IPS-NIHi11 (cell line): ENCODE measurements at places on chromosomes 3 and 15.

DNA sequence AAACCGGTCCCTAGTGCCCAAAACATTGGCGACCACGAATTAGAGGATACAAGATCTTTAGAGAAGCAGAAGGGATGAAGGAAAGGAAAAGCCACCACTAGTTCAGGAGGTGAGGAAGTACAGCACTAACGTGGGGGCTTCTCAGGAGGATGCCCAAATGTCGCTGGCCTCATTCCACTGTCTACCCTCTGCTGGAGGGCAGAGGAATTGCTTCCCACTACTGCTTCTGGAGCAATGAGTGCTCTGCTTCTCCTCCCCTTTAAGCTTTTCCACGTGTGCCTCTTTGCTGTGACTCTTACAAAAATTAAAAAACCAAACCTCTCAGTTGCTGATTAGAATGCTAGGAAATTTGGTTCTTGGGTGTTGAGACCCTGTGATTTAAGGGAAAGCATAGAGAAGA is 281.3 kb downstream of the CLSTN2 start:
- peak; percentile 10 for DNase-seq

- DNase-seq: no peak
Measured at GRCh38 chr3:18428991-18429745, 4.0 kb upstream of the SATB1 start.

DNA sequence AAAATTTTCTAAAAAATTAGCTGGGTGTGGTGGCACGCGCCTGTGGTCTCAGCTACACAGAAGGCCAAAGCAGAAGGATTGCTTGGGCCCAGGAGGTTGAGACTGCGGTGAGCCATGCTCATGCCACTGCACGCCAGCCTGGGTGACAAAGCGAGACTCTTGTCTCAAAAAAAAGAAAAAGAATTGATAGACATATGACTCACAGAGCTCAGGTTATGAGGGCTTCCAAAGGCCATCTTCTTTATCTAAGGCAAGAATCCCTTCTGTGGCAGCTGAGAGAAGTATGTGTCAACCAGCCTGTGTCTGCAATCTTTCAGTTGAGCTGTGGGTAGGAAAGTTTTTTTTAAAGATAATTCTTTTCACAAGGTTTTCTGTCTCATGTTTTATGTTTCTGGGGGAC is 53.9 kb downstream of the MRPS25 start:
- DNase-seq: no peak

DNA sequence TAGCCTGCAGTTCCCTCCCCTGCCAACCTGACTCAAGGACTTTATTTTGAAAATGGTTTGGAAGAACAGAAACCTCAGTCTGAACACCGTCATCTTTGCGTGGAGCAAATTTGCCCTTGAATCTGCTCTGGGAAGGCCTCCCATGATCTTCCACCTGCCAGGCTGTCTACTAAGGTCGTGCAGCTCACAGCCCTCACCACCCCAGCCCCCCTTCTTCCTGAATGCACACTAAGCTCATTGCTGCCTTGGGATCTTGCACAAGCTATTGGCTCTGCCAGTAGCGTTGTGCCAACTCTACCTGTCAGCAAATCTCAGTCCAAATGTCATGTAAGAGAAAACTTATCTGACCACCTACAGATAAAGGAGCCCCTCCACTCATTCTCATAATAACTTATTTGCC is 141.5 kb downstream of the USP13 start:
- DNase-seq: no peak

DNA sequence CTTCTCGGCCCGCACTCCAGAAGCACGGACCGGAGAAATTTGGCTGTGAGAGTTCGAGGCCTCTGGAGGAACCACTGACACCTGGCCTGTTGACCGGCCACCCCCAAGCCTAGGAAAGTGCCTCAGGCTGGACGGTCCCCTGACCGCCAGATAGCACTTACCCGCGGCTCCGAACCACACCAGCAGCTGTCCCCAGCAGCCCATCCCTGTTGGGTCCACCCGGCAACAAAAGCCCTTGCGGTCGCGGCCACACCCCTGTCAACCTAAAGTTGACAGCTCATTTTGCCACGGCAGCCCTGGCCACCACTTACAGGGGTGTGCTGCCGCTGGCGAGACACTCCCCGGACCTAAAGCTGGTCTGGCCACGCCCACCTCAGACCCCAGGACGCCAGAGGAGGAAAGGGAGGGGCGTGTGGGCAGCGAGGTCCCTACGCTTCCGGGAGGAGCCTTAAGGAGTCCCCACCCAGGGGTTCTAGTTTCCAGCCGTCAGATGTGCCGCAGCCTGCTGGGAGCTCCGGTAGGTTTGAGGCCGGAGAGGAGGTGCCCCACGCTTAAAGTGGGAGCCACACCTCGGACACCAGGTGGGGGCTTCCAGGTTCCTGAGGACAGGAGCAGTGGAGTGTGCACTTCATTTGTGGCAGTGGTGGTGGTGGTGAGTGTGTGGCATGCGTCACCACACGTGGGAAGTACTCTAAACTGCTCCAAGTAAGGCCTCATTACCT is at the start of gene LTK:
Gene LTK (minus strand): TSS at position 322 of the 722 bp plus-strand sequence. CDS start 118 bp downstream, at position 204.
- DNase-seq: peak; percentile 77

DNA sequence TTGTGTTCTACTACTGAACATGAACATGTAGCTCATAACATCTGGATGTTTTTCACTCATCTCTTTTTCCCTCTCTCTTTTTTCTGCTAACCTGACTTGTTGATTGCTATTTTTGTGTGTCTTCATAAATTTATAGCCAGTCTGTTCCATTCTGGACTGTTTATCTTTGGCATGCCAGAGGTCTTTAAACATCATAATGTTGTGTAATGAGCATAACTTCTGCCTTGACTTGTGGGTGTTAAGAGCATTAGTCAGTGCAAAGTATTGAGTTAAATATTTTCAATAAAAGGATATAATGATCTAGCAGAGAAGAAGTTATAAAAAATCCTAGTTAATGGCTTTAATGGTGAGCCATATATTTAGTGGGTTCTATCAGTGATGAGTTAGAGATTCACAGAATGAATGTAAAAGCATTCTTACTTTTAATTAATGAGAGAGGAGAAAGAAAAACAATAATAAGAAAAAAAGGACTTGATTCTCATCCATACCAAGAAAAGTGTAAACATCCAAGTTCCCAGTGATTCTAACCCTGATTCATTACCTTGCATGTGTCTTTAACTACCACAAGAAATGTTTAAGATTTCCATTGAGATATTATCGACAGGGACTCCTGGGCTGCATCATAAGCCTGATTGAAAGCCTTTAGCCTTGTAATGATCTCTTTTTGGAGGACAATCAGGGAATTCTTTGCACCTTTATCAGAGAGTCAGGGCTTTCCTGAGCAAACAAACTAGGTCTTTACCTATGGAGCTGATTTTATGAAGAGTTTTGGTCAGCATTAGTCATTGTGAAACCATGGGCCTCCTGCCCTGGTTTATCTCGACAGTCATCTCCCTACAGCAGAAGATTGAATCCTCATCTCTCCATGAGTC is 22.9 kb downstream of the MITF start:
- no peak for DNase-seq

DNA sequence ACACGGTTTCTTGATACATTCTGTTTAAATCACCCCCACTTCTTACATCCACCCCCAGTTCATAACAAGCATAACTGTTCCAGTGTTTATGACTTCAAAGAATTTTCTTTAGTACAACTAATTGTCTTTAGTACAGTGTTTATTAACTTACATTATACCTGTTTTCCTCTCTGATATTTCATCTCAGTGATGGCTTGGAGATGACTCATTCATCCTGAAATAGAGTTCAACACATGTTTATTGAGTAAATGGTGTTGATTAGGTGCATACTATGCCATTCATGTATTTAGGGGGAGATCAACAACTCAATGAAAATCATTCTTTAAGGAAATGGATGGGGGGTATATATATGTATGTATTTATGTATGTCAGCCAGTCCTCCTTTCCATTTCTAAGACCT is 21.7 kb upstream of the UTS2B start:
- DNase-seq: no peak

GRCh38 chr3:67534594-67534993 is 119.8 kb downstream of the SUCLG2 start:
- DNase-seq: no peak

DNA sequence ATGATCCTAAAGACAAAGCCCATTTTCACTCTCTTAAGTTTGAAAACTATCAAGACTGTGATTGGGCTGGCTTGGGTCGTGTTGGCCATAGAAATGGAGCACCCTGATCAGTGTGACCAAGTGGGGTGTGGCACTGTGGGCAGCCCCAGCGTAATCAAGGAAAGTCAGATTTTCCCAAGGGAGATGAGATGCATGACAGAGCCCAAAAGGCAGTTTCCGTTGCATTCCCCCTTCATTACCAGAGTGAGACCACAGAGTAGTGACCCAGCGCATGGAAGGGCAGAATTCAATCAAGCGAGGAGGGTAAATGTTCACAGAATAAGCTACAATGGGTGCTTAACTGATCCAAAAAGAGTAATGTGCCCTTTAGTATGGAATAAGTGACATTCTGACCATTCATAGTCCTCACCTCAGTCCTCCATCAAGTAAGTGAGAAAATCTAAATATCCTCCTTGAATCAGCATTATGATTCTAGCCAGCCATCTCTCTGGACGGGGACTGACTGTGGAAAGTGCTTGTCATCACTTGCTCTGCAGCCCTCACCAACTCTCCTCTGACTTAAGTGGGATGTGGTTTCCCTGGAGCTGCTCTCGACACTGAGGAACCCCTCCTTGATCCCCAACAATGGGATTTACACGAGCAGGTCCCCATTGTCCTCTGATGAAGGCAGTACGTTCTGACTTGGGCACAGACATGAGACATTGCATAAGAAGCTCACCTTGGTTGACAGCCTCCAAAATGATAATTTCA is 430.5 kb downstream of the OCA2 start:
- DNase-seq: no peak

GRCh38 chr15:89910891-89911626 is 1.7 kb downstream of the ARPIN start:
- DNase-seq: no peak

DNA sequence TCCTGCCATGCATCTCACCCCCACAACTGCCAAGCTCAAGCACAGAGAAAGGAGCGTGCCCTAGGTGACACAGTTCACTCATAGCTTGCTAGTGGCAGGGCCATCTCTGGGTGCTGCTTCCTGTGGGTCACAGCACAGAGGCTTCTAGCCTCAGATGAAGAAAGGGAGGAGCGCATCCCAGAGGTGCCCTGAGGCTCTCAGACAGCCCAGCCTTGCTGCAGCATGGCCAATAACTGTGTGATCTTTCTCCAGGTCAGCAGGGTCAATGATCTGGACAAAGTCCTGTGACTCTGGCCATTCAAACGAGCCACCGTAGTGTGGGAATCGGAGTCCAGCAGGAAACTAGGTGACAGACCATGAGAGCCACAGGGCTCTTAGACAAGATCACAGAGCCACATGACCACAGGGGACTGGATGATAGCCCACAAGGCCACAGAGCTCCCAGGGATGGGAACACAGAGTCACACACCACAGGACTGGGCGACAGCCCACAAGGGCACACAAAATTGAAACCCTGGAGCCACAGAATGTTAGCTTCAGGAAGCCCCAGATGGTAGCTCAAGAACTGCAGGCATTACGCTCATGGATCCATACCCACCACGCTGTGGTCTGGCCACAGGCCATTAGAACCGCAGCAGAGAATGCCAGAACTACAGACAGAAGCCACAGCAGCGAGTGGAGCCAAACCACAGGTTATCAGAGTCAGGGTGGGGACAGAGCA is 25.9 kb upstream of the GRIP2 start:
- DNase-seq: no peak

GRCh38 chr3:37545479-37545878 is 316.2 kb upstream of the CTDSPL start:
- DNase-seq: no peak

DNA sequence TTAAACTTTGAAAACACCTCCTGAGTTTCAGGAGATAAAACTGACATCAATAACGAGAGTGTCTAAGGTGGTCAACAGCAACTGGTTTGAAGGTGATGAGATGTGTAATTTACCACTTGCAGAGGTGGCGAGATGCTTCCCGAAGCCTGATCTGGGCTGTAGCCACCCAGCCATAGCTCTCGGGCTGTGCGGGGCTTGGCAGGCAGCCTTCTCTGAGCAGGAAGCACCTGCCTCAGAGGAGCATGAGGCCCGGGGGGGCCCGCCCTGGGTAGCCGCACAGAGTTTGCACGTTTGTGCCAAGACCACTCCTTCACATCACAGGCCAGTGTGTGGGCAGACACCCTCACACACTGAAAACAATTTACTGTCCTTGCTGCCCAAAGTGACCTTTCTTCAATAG is 220.3 kb downstream of the CACNA2D3 start:
- no peak for DNase-seq

DNA sequence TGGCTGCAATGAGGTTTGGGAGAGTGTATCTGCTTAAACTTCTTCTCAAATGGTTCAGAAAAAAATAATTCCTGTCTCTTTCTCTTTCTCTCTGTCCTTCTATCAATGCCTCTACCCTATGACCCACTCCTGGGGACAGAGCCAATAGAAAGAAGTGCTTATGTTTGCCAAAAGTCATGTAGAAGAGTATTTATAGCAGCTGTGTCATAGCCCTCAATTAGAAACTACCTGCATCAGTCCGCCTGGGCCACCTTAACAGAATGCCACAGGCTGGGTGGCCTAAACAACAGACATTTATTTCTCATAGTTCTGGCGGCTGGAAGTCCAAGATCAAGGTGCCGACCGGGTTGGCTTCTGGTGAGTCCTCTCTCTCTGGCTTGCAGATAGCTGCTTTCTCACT is 92.5 kb downstream of the HMG20A start:
- DNase-seq: no peak

GRCh38 chr15:27686369-27686768 is 412.7 kb downstream of the OCA2 start:
- DNase-seq: no peak

DNA sequence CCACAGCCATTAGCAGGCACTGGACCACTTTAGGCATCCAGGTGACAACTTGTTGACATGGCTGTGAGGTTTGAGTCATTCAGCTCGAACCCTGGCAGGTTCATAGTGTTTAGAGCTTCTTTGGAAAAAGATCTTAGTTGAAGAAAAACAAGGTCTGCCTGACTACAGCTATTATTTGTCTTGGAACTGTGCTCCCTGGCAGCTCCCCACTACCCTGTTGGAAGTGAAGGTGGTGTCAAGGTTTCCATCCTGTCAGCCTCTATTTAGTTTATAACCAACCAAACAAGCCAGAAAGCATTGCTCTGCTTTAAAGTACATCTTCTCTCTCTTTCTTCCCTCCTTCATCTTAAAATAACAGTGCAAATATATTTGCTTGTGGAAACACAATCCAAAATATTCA is 56.8 kb downstream of the KAT2B start:
- DNase-seq: no peak

DNA sequence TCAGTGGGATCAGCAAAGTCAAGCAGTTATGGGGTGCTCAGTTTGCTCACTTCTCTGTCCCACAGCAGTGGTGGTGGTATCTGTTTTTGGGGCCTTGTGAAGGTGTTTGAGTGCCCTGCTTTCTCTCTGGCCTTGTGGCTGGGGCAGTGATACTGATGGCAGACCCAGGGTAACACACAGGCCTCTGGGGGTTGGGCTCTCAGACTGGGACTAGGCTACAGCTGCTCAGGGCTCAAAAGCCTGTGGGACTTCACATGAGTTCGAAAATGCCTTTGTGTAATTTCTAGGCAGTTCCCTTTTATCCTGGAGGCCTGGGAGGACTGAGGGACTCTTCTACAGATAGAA is 75.3 kb downstream of the STXBP5L start:
- no peak for DNase-seq
